NCI-H446 treated with DMSO at 0.1 percent for 48 hours (cell line): ENCODE measurements at places on chromosomes 16 and 17.

GRCh38 chr16:28136751-28137434 is 73.4 kb upstream of the GSG1L start:
- no peak for DNase-seq

GRCh38 chr16:54633943-54634362 is 296.7 kb upstream of the IRX5 start:
- DNase-seq, result no peak

- DNase-seq, result no peak
Observed at GRCh38 chr16:30541502-30542329, 7.1 kb upstream of the ZNF747 start.

GRCh38 chr17:41185001-41185400 is 290 bp upstream of the KRTAP4-1 start:
- DNase-seq, result no peak

GRCh38 chr16:89150981-89151380 is 20.6 kb upstream of the CDH15 start:
- DNase-seq, result no peak

- no peak for DNase-seq
Observed at GRCh38 chr17:1896243-1897104, 66.7 kb downstream of the RPA1 start.

- no peak for DNase-seq
Observed at GRCh38 chr16:57742543-57742942, 7.0 kb downstream of the KATNB1 start.

- DNase-seq, result no peak
Observed at GRCh38 chr17:81542431-81543338, 9.5 kb downstream of the FAAP100 start.

- no peak for DNase-seq
Observed at GRCh38 chr17:3894911-3895343, 2.1 kb upstream of the CAMKK1 start.

- DNase-seq, result no peak
Observed at GRCh38 chr16:21056396-21056795, 94.2 kb downstream of the DNAH3 start.

DNA sequence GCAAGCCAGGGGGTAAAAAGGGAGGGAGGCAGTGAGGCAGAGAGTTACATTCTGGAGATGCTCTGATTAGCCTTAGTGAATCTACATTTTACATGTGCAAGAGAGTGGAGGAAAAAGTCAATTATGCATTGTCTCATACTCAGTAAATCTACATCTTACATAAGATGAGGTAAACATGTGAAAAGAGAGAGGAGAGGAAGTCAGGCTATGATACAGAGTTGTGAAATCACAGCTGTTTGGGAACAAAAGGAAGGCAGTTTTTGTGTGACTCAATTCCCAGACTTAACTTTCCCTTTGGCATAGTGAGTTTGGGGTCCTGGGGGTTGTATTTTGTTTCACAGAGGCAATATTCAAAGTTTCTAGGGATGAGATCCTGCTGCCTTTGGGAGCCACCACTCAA is 67.8 kb downstream of the GP2 start:
- DNase-seq, result no peak

DNA sequence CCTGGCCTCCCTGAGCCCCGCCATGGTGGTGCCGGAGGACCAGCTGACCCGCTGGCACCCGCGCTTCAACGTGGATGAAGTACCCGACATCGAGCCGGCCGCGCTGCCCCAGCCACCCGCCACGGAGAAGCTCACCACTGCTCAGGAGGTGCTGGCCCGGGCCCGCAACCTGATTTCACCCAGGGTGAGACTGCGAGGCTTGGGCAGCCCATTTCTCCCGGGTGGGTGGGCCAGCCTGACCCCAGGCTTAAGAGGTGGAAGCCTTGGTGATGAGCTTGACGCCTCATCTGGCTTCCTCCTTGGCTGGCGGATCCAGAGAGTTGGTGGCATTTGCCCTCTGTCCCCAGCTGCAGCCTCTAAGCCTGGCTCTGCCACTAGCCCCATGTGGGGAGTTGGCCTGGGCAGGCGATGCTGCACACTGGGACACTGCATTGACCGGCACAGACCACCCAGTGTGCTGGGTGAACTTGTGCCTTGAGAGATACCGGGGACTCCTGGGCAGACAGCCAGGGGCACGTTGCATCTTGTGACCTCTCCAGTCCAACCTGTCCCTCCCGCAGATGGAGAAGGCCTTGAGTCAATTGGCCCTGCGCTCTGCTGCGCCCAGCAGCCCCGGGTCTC is 3.0 kb downstream of the CDT1 start:
- no peak for DNase-seq
